T-helper 2 cell (primary cell): ENCODE measurements at places on chromosomes 13 and 19.
A peak's percentile ranks its signal among the peaks of the same experiment; 100 is the strongest.

- DNase-seq = no peak
Measured at GRCh38 chr13:113506025-113506685, 15.6 kb upstream of the DCUN1D2 start.

- DNase-seq = no peak
Measured at GRCh38 chr13:20105161-20105689, 55.6 kb downstream of the GJA3 start.

- peak; percentile 19 for DNase-seq
Measured at GRCh38 chr13:27482983-27483382, 32.6 kb upstream of the MTIF3 start.

- no peak for DNase-seq
Measured at GRCh38 chr19:5873617-5874199, 3.4 kb upstream of the FUT5 start.

DNA sequence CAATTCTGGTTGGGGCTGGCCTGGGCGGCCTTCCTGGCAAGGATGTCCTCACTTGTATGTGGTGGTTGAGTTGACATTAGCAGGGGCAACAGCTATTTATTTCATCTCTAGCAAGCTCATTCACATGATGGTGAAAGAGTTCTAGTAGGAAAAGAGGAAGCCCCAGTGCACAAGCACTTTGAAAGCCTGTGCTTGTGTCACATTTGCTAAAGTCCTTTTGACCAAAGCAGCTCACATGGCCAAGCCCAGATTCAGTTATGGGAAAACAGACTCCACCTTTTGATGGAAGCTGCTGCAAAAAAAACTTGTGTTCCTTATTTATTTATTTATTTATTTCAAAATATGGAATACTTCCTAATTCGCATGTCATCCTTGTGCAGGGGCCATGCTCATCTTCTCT, 17.2 kb downstream of the GTF2F2 start:
- DNase-seq = no peak

DNA sequence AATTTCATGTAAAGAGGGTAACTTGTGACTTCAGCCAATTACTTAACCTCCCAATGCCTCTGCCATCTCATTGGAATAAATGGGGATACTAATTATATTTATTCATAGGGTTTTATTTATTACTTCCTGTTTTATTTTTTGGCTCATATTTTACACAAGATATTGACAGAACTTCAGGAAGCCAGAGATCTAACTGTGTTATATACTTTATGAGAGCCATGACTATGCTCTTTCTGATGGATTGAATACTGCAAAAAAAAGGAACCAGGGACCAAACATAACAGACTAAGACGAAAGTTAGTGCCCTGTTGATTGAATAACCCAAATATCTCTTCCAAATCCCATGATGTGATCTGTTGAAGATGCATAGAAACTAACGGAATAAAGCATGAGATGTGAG, 243.3 kb upstream of the STARD13 start:
- no peak for DNase-seq

DNA sequence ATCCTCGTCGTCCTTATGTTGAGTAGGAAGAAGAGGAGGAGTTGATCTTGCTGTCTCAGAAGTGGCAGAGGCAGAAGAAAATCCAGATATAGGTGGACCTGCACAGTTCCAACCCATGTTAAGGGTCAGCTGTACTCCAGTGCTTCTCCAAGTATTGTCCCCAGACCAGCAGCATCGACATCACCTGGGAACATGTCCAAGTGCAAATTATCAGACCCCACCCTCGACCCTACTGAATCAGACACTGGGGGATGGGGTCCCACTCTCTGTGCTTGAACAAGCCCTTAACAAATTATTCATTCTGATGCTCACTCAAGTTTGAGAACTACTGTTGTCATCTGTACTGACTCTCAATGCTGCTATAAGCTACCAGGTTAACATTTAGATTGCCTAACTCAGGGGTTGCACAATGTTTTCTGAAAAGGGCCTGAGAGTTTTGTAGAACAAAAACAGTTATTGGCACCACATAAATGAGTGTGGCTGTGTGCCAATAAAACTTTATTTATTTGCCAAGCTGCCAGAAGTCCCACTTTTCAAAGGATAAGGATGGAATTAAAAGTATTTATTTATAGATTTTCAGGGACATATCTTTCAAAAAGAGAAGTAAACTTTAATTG, 226.7 kb upstream of the IPO5 start:
- DNase-seq = no peak

- no peak for DNase-seq
Measured at GRCh38 chr13:42905579-42905978, 86.5 kb downstream of the EPSTI1 start.

DNA sequence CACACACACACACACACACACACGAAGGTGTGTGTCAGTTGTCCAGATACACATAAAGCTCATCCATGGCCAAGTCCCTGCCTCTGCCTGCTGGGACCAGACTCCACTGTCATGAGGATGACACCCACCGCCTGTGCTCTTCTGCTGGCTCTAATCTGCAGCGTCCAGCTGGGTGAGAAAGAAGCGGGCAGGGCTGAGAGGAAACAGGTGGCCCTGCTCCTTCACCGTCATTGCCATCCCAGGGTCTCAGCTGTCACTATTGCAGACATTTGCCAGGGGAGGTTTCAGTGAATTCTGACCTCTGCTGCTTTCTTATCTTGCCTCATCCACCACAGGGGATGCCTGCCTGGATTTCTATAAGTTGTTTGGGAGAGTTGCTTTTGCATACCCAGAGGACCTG, 31.4 kb downstream of the SCGB2B2 start:
- no peak for DNase-seq

DNA sequence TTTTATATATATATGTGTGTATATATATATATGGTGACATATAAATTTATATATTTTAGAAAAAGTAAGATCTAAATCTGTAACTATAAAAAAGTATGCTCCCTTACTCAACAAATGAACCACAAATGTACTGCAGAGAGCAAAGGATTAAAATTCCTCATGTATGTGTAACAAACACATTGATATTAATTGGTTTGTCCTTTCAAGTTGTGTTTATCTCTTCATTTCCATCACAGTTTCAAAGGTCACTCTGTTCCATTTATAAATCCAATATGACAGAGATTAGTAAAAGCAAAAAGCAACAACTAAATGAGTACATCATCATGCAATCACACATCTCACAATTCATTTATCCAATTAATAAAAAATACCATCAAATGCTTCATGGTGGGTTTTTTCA, 247.9 kb downstream of the DACH1 start:
- no peak for DNase-seq

GRCh38 chr13:29439601-29440388, 155.7 kb downstream of the SLC7A1 start:
- no peak for DNase-seq

- no peak for DNase-seq
Measured at GRCh38 chr19:54201980-54202379, 1.3 kb downstream of the RPS9 start.

DNA sequence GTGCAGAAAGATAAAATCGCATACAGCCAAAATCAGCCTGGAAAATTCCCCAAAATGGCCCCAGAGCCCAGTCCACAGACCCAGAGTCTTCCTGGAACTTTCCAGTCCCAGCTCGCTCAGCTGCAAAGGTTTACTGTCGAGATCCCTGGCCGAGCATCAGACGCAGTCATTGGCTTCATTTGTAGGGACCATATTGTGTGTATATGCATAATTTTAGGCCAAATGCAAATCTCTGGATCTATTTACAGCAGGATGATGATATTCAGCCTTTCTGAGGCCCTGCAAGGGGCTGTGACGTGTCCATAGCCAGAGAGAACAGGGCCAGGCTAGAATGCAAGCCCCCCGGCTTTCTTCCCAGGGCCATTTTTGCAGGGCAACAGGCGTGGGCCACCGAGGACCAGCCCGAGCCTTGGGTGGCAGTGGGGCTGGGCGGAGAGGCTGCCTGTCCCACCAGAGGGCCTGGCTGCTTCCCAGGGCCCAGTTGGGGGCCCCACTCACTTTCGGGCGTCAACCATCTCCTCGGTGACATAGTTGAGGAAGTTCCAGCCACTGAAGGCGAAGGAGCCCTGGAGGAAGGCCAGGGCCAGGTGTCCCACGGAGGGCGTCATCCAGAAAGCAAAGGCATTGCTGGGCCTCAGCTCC, 13.7 kb downstream of the SLC7A10 start:
- no peak for DNase-seq

GRCh38 chr19:1849132-1849474, 820 bp upstream of the REXO1 start:
- DNase-seq = no peak

DNA sequence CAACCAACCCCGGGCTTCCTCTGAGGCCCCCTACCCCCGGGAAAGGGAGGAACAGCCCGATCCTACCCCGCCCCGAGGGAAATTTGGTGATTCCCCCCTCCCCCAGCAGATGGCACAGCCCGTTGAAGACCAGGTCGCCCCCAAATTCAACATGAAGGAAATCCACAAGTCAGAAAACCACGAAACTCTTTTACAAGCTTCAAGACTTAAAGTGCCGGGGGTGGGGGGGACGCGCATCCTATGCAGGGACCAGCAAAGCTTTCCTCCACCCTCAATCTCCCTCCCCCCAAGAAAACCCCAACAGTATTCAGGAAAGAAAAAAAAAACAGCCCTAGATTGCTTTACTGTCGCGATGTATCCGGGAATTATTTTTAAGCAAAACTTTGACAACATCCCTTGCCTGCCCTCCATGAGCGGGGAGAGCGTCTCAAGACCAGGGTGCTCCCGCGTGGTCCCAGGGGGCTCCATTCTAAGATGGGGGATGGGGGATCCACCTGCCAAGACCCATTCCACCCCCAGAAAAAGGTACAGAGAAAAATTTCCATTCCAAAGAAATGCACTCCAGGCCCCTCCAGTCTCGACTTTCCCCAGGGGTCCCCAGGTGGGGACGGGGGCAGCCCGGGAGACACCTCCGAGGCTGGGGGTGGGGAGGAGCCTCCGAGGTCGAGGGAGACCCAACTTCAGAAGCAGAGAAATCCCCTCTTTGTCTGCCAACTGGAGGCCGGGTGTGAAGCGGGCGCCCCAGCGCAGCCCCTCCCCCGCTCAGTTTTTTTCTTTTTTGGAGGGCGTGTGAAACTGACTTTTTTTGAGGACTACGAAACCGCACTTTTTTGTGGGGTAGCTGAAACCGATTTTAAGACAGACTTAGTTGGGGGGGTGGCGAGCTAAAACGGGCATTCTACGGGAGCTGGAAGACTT, 1.5 kb downstream of the TCF3 start:
- peak; percentile 32 for DNase-seq

GRCh38 chr19:49782515-49782914, 15.7 kb downstream of the AP2A1 start:
- DNase-seq = no peak

DNA sequence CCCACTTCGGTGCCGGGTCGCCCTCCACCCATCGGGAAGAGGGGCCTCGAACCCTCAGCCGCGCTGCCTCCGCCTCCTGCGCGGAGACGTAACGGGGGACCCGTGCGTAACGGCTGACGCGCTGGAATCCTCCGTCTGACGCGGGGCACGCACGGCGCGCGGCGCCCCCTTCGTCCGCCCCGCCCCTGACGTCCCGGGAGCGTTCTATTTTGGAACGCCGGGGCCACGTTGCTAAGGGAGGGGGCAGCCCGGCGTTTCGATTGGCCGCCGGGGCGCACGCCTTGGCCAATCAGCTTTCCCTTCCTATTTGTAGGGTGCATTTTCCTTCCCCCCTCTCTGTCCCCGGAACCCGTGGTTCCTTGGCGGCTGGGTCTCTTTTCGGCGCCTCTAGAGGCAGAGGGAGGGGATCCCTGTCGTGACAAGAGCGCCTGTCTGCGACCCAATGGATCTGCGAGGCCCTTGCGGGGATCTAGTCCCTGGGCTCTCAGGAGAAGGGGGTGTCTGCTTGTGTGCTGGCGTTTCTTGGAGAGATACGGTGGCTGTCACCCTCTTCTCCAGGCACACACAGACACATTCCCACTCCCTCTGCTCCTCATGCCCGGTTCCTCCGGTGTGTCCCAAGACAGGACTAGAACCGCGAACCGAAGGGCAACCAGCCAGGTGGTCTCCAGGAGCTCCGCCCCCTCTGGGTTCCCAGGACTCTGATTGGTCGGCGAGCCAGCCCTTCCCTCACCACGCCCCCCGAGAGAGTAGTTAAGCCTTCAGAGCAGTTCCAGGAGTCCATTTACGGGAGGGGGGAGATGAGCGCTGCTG, 1.5 kb downstream of the FOSB start:
- peak; percentile 74 for DNase-seq

GRCh38 chr13:85287528-85287927, 511.7 kb downstream of the SLITRK6 start:
- DNase-seq = no peak

DNA sequence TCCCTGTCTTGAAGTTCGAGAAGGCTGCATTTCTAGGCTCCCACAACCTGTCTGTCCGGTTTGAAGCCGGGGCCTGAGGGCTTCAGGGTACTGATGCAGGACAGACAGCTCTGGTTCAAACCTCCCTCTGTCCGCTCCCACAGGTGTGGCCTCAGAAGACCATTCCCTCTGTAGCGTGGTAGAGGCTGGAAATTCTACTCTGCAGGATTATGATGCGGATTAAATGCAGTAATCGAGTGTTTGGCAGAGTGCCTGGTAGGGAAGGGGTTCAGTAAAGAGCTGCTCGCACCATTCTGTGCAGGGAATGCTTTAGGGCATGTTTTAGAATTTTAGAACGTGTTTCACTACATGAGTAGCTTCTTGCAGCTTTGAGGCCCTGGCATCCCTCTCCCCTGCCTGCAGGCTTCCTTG, 30.5 kb downstream of the PPP1R37 start:
- DNase-seq = no peak

- no peak for DNase-seq
Measured at GRCh38 chr13:60169239-60170031, 5.7 kb upstream of the DIAPH3 start.

- no peak for DNase-seq
Measured at GRCh38 chr19:46481947-46482346, 10.6 kb upstream of the PNMA8A start.

- DNase-seq = no peak
Measured at GRCh38 chr13:76790980-76791819, 95.0 kb downstream of the KCTD12 start.
